A549 treated with dexamethasone at 1 μM for 4 hours (cell line): ENCODE measurements at places on chromosomes 7 and 10. TPM values are rescaled to one million over a fixed set of nuclear protein-coding genes. Genes with fewer than 3 reads are reported as not detected.

The ERVW-1 gene
- 0.04 TPM in 2 of 5 replicates, not detected in the others for total RNA-seq

The CNTNAP2 gene
- total RNA-seq, result 0.02 to 0.07 TPM (median 0.02 TPM) in 4 of 5 replicates, not detected in the other

The TMEM196 gene
- not detected in 5 replicates for total RNA-seq

The MRPS16 gene
- total RNA-seq, result 131 to 163 TPM (median 160 TPM) in 5 replicates

The OGDHL gene
- 0.41 to 0.60 TPM (median 0.50 TPM) in 5 replicates for total RNA-seq

The TCERG1L gene
- not detected in 5 replicates for total RNA-seq

The PCLO gene
- total RNA-seq, result 0.90 to 1.3 TPM (median 1.1 TPM) in 5 replicates

The ZNF716 gene
- not detected in 5 replicates for total RNA-seq

The NUDT13 gene
- 2.4 to 3.7 TPM (median 2.7 TPM) in 5 replicates for total RNA-seq

The SKAP2 gene
- 13.3 to 23.5 TPM (median 20.7 TPM) in 5 replicates for total RNA-seq

The PLCE1 gene
- 7.0 to 10.3 TPM (median 9.7 TPM) in 5 replicates for total RNA-seq
